ENCODE measurements at places on chromosomes 2 and 18. TPM values are rescaled to one million over a fixed set of nuclear protein-coding genes. Genes with fewer than 3 reads are reported as not detected.

CYTIP gene
- 1.9 TPM for polyA plus RNA-seq

GDF7 gene
- polyA plus RNA-seq, result 5.1 TPM

DNA sequence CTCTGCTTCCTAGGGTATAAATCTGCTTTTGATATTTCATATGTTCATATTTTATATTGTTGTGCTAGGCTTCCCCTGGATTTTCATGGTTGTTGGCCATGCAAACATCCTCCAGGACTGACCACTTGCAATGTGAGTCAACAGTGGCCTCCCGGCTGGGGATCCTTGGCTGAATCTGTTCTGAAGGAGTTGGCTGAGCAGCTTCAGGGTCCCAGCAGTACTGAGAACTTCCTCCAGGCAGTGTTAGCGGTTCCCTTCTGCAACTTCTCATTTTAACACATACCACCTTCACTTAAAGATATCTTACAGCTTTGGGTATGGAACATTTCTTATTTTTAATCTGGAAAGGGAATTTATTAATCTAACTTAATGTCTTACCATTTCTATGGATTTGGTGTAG is 122.1 kb downstream of the DTNB start:
- DNase-seq, result no peak

DNA sequence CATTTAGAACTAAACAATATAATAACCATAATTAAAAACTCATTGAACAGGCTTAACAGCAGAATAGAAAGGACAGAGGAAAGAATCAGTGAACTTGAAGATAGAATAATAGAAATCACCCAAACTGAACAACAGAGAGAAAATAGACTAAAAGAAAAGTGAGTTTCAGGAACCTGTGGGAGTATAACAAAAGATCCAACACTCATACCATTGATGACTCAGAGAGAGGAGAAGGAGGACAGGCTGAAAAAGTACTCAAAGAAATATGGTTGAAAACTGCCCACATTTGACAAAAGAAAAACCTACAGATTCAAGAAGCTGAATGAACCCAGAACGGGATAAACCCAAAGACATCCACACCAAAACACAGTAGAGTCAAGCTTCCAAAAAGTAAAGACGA is 54.2 kb upstream of the FMNL2 start:
- no peak for DNase-seq

Measured in right renal pelvis (tissue), 4 donors.